ENCODE measurements at places on chromosomes 13 and 19.
A peak's percentile ranks its signal among the peaks of the same experiment; 100 is the strongest.

- DNase-seq, result no peak
Observed at GRCh38 chr19:28963486-28964250, 249.3 kb downstream of the UQCRFS1 start.

- DNase-seq, result peak; percentile 50
Observed at GRCh38 chr19:3210347-3211017, 14.0 kb upstream of the CELF5 start.

DNA sequence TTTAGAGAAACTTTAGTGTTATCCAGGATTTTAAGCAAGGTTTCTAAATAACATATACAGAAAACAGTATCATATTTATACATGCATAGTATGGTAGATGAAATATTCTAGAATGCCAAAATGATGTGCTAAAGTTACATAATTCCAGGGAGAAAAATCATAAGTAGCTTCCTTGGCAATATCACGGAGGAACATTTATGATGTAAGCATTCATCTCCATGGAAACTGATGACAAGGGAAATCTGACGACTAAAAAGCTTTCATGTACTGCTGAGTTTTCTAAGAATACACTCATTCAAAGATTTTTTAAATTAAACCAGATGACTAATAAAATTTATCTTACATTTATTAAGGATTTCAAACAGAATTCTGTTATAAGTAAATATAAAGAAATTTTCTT is 4.7 kb downstream of the TEX30 start:
- DNase-seq, result no peak

GRCh38 chr13:33799950-33800592 is 17.9 kb upstream of the RFC3 start:
- no peak for DNase-seq

DNA sequence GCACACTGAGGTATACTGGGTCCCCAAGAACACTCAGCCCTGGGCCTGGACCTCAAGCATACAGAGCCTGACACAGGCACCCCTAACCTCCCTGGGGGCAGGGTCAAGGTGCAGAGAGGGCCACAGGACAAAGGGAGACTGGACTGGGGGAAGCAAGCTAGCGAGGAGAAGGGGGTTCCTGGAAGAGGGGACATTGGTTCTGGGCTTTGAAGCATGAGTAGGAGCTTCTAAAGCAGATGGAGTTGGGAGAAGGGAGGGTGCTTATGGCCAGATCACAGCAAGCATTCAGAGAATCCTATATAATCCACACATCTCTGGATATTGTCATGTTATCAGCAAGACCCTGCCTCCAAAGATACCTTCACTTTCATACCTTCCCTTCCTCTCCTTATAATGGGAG is 3.2 kb downstream of the CIB3 start:
- DNase-seq, result no peak

GRCh38 chr13:80462567-80462966 is 121.6 kb upstream of the SPRY2 start:
- no peak for DNase-seq

DNA sequence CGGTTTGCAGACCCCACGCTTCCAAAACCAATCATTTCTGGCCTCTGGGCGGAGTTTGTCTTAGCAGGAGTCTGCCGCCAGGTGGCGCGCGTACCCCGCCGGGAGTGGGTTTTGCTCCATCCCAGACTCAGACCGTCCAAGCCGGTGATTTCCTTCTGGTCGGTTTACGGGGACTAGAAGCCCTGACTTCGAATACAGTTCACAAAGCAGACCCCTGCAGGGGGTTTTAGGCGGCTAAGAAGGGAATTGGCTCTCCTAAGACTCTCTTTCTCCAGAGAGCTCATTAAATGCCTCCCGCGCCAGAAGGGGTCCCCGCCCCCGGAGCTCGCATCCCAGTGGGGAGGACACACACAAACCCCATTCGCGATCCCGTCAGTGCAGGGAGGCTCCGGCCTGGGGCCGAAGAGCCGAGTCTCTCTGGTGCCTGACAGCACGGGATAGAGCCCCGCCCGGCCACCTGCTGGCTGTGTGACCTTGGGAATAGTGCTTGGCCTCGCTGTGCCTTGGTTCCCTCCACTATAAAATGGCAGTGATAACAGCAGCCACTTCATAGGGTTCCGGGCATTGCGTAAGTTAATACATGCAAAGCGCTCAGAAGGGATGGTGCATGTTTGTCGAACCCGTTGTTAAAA is 8.6 kb upstream of the NUP62 start:
- DNase-seq, result peak; percentile 75

GRCh38 chr19:38662537-38663155 is 15.2 kb downstream of the ACTN4 start:
- DNase-seq, result no peak

DNA sequence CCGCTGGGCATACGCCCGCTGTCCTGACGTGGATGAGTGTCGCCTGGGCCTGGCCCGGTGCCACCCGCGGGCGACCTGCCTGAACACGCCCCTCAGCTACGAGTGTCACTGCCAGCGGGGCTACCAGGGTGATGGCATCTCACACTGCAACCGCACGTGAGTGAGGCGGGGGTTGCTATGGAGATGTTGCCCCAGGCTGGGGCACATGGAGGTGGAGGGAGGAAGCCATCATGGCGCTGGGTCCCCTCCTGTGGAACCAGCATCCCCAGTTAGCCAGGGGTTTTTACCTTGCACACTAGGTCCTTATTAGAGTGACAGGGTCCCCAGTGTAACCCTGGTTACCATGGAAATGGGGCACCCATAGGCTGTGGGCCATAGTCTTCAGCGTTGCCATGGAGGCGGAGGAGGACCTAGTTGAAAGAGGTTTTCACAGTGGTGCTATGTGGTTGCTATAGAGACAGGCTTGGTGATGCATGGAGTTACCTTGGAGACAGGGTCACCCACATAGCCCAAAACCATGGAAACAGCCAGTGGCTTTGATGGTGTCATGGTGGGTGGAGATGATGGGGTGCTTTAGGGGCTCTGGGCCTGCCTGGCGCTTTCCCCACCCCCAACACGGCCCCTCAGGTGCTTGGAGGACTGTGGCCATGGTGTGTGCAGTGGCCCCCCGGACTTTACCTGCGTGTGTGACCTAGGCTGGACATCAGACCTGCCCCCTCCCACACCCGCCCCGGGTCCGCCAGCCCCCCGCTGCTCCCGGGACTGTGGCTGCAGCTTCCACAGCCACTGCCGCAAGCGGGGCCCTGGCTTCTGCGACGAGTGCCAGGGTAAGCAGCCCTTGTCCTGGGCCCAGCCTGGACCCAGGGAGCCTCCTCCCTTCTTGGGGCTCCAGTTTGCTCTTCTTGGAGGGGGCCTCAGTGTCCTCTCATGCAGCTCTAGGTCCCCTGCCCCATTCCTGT is 27.1 kb downstream of the MEGF8 start:
- no peak for DNase-seq

GRCh38 chr19:16914421-16914820 is 25.6 kb downstream of the F2RL3 start:
- DNase-seq, result no peak

DNA sequence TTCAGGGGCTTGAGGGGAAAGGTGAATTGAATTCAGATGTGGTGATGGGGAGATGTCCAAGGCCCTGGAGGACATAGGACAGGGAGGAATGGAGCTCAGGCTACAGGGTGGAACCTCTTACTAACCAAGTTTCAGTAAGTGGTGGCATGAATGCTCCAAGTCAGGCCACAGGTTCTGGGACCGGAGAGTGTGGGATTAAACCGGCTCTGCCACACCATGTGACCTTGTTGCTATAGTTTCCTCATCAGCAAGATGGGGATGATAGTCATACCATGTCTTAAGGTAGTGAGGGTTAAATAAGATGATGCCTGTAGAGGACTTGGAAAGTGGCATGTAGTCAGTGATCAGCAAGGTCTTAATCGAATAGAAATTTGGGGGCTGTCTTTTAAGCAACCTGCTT is 16.3 kb downstream of the GPR183 start:
- no peak for DNase-seq

GRCh38 chr13:114100446-114101357 is 31.7 kb downstream of the RASA3 start:
- no peak for DNase-seq

GRCh38 chr13:43835701-43836100 is 43.8 kb downstream of the CCDC122 start:
- DNase-seq, result no peak

DNA sequence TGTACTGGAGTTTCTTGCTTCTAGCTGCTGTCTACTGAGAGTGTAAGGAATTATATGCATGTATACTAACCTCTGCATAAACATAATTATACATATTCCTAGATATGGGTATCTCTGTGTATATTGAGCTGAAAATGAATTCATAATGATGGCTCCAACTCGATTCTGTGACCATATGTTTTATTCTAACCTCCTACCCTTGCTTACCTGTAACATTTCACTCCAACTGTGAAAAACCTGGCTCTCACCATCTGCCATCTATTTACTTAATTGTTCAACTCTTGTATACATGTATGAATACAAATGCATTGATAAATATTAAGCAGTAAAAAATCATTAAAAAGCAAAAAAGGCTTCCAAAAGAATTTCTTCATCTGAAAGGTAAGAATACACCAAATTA is 1729.5 kb upstream of the SPRY2 start:
- no peak for DNase-seq

DNA sequence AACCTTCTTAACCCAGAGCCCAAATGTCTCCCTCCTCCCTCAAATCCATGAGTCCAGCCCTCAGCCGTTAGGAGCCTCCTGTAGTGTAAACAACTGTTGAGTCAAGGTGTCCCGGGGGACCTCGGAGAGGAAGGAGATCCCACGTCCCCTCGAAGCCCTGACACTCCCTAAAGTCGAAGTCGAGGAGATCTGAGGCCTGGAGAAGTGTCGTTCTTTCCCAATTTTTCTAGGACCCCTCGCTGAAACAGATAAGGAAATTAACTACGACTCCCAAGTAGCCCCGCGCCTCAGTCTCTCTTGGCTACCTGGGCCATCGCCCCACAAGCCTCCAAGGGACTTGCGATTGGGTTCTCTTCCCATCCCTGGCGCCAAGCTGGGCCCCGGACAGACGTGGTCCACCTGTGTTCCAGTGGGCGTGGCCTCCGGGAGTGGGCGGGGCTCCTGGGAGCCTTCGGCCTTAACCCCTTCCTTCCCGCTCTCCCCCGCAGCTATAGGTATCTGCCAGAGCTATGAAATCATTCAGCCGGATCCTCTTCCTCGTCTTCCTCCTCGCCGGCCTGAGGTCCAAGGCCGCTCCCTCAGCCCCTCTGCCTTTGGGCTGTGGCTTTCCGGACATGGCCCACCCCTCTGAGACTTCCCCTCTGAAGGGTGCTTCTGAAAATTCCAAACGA is 869 bp downstream of the GFY start:
- DNase-seq, result no peak

DNA sequence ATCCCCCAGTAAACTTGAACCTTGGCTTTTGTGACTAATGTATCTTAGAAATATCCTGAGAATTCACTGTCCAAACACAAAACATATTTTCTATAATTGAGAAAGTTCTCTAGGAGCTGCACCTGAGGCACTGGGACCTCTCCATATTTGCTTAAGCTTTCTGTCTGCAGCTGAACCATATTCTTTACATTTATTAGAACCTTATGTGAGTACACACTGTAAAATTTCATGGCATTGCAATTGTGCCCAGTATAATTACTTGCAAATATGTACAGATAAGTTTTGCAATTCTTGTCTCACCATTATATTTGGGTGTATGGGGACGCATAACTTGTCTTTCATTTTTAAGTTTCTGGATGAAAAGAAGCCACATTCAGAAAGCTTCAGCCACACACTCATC is 280.7 kb upstream of the KLHL1 start:
- DNase-seq, result no peak

GRCh38 chr19:15701757-15702533 is 25.9 kb upstream of the OR10H2 start:
- no peak for DNase-seq

- no peak for DNase-seq
Observed at GRCh38 chr13:45063261-45063860, 56.9 kb upstream of the GTF2F2 start.

DNA sequence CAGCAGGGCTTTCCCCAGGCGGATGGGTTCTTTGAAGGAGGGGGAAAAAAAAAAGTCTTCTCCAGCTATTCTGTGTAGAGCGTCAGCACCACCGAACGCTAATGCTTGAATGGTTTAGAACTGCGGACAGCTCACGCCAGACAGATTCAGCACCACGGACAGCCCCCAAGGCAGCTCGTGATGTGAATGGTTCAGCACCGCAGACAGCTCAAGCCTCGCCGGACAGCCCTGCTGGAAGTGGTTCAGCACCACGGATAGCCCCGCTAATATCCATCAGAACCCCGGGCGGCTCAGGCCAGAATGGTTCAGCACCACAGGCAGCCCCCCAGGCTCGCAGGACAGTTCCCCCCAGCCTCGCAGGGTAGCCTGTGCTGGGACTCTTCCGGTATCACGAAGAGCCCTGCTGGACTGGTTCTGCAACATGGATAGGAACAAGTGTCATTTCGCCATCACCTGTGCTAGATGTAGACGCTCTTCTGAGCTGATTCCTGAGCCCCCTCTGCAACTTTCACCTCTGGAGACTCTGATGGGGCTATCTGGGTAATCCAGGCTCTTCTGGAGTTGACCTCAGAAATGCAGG is 4.9 kb upstream of the SMIM17 start:
- DNase-seq, result peak; percentile 33

DNA sequence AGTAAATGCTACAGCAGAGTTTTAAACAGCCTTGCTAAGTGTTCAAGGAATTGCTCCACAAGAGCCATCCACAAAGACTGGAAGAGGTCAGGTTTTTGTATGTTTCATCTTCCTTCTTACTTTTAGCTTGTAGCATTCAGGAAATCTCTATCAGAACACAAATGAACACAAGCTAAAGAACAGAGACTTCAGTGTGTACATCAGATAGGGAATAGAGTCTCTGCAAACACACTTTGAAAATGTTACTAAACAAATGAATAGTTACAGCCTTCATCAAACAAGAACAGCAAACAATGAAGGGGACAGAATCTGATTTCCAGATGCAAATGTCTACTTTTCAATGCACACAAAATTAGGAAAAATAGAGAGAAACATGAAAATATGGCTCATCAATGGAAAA is 7.7 kb downstream of the ZNF563 start:
- no peak for DNase-seq

DNA sequence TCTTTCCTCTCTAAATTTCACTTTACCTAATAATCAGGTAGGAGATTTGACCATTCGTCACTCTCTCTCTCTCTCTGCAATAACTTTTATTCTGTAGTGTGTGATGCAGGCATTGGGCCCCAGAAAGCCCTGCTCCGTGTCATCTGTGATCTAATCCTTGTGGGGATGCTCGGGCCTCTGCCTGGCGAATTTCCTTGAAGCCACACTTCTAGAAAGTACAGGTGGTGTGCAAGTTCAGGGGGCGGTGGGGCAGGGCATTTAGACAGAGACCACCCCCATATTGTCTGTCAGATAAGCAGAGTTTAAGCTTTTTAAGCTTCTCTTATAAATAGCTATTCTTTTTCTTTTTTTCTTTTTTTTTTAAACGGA is 53.4 kb upstream of the GPR12 start:
- no peak for DNase-seq

GRCh38 chr19:6138066-6138465 is 2.6 kb downstream of the ACSBG2 start:
- DNase-seq, result no peak
